Stimulated activated CD4-positive, alpha-beta T cell treated with anti-CD3 and anti-CD28 coated beads, Interleukin-15, amount 100 ng/mL, for 1 hour (primary cell): ENCODE measurements at places on chromosomes 7 and 10.

GRCh38 chr7:151086802-151087244 lies 548 bp downstream of the AGAP3 start:
- no peak for DNase-seq

DNA sequence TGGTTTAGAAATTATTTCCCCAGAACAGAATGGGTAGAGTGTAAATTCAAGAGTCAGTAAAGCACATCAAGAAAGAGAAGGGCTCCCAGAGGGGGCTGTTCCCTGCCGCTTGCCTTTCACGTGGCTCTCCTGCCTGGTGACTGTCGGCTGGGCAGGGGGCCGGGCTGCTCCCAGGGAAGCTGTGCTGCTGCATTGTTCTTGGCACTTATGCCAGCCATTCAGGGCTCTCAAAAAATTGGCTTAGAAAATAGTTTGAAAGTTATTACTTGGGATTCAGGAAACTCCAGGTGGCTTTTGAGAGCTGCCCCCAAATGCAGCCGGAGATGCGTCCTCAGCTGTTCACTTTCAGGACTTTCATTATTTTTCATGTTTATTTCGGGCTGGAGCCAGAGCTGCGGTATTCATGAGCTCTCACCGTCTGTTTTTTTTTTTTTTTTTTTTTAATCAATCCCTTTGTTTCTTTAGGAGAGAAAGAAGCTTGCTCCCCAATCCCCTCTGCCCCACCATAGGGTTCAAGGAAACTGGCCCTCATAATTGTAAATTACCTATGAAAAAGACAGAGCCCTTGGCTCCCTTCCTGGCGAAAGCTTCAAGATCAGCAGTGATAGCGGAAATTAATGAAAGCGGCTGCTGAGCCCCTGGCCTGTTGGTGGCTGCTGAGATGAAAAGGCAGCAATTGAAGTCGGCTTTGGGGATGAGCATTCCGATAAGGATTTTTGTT lies 94.1 kb downstream of the SORCS3 start:
- no peak for DNase-seq

GRCh38 chr10:77737608-77738007 lies 100.0 kb upstream of the KCNMA1 start:
- DNase-seq = no peak

GRCh38 chr10:95363303-95363912 lies 72.6 kb upstream of the PDLIM1 start:
- no peak for DNase-seq

DNA sequence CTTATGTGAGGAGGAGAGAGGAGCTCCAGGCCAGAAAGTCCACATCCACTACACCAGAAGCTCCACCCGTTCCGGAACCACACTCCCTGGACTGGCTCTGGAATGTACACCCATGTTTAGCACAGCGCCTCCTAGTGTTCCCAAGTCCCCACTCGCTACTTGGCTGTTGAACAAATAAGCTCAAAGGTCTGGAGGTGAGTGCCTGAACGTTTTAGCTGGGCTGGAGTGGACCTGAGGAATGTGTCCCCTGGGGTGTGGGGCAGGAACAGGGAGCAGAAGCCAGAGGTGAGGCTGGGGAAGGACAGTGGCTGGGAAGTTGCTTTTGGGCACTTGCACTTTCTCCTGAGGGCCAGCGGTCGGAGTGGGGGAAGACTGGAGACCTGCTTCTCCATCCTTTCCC lies 164.1 kb upstream of the CDCA7L start:
- DNase-seq = no peak

GRCh38 chr10:110151971-110152370 lies 55.4 kb upstream of the MXI1 start:
- no peak for DNase-seq

GRCh38 chr7:542713-543500 lies 23.3 kb upstream of the PDGFA start:
- DNase-seq = no peak

GRCh38 chr7:1388021-1388702 lies 71.1 kb downstream of the MICALL2 start:
- DNase-seq = no peak

- no peak for DNase-seq
These were observed 51.0 kb upstream of the OSBPL3 start for GRCh38 chr7:25031007-25031406.

DNA sequence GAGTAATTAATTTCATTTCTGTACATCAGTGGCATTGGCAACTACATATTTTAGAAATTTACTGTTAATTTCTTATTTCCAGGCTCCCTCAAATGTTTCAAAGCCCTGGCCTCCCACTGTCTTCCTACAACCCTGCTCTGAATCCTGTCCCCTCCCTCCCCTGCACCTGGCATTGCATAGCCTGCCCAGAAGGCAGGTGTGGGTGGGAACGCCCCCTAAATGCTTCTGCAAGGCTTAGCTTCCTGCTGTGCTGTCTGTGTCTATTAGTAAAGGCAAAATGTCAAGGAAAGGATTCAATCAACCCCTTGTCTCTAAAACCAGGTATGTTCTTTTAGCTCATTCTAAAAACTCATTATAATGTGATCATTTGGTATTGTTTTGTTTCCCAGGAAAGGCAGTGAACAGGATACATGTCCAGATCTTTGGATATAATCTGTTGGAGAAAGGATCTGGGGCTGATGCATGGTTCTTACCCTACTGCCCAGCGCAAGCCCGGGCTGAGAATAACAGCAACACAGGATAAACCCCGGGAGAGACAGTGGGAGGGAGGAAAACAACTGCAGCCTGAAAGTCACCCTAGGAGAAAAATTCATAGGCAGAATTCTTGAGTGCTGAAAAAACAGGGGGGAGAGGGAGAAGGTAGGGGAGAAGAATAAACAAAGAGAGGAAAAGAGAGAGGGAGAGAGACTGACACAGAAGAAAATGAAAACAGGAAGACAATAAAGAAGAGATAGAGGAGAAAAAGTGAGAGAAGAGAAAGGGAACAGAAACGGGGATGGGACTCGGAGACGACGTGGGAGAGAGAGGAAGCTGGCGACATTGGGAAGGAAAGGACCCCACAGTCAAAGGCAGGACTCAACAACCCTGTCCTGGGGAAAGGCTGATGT lies 589 bp downstream of the ZNF488 start:
- no peak for DNase-seq

- no peak for DNase-seq
These were observed 16.9 kb upstream of the CDK14 start for GRCh38 chr7:90579181-90579688.

DNA sequence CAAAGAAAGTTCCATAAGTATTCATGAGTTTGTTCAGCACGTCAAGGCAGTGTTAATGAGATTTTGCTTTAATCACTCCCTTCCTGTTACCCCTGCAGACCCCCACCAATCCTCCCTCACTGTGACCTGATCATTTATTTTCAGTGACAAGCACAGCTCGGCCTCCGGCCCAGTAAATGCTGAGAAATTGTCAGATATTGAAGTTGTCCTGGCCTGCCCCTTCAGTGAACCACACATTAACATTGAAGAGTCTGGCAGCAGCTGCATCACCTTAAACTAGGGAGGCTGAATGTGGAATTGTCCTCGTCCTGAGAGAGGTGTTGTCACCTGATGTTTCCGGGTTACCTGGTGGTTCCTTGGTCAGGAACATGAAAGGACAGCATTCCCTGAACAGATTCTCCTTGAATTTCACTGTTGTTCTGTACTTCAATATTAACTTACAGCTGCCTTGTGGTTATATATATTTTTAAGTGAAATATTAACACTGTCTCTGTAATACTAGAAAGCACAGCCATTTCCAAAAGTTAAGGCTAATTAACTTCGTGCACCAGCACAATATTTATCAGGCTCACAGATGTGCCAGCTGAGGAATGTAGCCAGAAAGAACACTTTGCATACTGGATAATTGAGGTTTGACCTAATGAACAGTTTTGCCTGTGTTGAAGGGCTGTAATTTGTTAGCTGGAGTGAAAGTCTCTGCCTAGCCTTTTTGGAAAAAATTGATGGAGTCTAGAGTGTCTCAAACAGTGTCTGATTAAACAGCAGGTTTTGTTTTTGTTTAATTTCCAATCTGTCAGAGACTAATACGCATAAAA lies 265.3 kb downstream of the HDAC9 start:
- no peak for DNase-seq

GRCh38 chr10:119350502-119351097 lies 143.2 kb downstream of the GRK5 start:
- DNase-seq = no peak

DNA sequence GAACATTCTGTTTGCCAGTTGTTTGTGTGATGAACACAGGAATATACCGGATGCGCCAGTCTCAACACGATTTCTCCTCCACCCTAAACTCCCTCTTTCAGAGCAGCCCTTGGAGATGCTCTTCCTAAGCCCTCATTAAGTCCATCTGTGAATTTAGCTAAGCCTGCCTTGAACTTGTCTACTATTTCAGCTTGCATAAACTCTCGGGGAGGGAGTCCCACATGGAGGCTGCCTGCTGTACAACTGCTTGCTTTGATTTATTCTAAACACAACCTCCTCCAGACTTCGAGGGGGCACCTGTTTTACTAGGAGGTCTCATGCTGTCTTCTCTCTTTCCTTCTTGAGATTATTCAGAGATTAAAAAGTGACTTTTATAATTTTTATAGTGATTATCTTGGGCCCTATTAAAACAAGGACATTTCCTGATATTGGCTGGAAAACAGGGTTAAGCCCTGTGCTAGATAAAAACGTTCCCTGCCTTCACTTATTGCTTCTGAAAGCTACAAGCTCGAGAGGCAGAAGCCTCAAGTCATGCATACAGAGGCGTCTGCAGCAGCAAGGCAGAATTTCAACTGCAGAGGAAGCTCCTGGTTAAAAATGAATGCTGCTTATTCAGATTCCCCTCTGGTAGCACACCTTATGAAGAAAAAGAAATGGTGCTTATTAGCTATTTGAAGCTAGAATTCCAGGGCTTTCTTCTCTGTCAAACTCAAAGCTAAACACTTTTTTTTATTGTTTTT lies 174.3 kb downstream of the FANK1 start:
- DNase-seq = no peak

DNA sequence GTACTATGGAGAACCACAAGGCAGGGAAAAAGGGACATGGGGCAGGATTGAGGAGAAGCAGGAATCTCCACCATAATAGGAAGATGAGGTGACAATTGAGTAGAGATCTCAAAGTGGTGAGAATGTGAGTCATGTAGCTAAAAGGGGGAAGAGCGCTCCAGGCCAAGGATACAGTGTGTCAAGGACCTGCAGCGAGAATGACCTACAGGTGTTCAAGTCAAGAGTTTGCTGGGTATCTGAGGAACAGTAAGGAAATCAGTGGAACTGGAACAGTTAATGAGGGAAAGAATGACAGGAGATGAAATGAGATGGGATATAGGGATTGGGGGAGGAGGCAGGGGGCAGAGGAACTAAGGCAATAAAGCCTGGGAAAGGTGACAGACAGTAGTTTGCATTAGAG lies 33.6 kb downstream of the SFR1 start:
- no peak for DNase-seq

DNA sequence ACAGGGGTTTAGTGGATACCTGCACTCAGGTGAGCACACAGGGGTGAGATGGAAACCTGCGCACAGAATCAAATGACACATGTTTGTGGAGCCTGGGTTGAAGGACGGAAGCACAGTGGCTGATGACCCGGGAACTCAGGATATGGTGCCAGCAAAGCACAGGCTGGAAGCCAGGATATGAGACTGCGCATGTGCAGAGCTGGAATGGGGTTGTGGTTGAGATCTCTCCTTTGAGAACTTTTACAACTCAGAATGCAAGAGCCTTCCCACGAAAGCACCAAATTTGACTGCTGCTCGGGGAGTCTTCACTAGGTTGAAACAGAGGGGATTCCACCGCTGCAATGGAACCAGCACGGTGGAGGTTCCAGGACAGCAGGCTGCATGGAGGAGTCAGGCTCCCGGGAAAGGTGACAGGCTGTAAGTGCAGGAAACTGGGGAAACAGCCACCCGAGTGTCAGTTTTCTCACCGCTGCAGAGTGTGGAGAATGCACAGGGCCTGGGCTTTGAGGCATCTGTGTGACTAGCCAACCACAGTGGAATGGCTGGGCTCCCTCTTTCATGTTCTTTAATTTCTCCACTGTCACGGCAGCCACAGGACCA lies 133.4 kb upstream of the TCERG1L start:
- no peak for DNase-seq

DNA sequence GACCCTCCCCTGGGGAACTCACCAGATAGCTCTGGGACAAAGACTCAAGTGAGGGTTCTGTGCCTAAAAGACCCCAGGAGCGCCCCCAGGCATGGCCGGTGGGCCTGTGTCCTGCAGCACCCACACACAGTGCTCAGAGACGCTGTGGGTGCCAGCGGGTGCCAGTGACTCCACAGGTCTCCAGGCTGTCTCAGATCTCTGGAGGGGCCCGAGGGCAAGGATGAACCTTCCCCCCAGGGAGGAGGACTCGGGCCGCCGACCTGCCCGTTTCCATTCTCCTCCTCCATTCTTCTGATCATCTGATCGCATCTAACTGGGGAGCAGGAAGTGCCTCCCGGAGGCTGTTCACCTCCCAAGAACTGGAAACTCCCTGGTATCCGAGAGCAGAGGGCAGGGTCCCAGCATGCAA lies 980 bp downstream of the ADAM8 start:
- no peak for DNase-seq

DNA sequence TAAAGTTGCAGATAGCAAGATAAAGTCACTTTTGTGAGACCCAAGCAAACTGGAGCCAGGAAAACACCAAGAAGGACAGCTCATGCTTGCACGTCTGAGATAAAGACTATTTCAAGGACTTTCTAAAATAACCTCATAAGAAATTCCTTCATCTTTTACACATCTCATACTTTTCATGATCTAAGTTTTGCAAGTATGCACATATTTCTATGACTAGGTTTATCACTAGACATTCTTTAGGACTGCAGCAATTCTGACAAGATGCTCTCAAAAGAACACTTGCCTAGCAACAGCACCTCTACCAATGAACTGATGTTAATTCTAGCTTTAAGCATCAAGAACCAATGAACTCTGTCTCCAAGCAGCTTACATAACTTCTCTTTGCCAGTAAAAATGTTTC lies 457.6 kb downstream of the SEMA3D start:
- no peak for DNase-seq

GRCh38 chr7:30254717-30255063 lies 29.7 kb upstream of the ZNRF2 start:
- DNase-seq = no peak

GRCh38 chr10:25888627-25889026 lies 45.4 kb upstream of the MYO3A start:
- no peak for DNase-seq

DNA sequence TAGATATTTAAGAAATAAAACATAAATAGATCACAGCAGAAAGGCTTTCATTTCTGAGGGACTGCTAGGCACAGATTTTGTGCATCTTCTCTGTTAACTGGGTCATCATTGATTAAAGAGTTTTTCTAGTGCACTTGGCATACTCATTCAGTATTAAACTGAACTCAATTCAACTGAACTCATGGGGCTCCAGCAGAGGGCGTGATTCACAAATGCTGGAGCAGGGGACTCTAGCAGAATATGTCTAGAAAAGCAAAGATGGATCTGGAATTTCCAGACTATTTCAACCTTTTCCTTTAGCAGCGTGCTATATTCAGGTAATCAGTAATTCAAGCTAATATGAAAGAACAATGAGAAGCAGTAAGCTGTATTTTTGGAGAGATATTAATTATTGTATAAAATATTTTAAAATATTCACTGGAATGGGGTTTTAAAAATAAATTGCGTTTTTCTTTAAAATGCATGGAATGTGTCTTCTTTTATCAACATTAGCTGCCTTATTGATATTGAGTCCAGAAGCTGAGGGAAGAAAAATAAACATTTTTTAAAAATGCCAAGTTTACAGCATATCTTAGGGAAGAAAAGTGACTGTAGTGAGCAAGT lies 296.8 kb upstream of the CACNA2D1 start:
- no peak for DNase-seq
